ENCODE measurements at places on chromosomes 1 and 21. TPM values are rescaled to one million over a fixed set of nuclear protein-coding genes. Genes with fewer than 3 reads are reported as not detected.

- DNase-seq = peak; percentile 45
Observed at GRCh38 chr1:204102739-204103430, 30.0 kb downstream of the SOX13 start.

DNA sequence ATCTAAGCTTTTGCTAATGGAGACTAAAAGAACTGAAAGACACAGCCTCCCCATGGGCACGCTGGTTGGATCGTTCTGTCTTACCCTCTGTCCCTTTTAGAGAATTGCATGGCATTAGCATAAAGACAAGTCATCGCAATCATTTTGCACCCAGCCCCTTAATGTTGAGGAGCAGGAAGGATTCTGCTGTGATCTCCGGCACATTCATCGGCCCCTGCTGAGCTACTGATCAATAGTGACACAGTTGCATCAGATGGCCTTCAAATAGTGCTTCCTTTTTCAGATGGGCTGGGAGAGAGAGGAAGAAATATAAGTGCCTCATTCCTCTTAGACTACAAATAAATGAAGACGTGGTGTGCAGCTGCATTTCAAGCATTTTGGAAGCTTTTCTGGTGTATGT is 75.4 kb downstream of the NOS1AP start:
- DNase-seq = no peak

GRCh38 chr1:46363121-46363520 is 22.5 kb downstream of the NSUN4 start:
- no peak for DNase-seq

DNA sequence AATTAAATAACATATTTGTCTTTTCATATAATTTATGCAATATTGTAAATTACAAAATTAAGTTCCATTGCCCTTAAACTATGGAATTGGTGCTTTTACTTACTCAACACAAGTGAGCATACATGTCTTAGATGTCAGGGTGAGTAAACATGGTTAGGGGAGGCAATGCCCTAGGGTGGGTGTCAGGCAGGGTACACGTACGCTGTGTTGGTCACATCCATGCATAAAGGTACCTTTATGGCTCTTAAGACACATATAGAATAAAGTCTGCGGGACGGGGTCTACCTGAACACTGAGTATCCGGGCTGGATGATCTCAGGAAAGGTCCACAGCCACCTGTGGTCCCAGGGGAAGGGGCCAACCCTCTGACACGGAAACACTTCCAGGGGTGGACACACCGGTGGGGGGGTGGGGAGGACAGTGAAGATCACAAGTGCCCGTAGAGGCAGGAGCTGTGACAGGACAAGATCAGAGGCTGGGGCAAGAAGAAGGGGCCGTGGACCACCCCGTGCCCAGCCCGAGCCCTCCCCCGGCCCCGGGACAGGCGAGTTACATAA is 720 bp downstream of the LIN9 start:
- peak; percentile 47 for DNase-seq

C1orf141 gene
- not detected for total RNA-seq

AMY1B gene
- not detected for total RNA-seq

GRCh38 chr1:40932006-40932405 is 47.5 kb upstream of the CTPS1 start:
- peak; percentile 54 for DNase-seq

DNA sequence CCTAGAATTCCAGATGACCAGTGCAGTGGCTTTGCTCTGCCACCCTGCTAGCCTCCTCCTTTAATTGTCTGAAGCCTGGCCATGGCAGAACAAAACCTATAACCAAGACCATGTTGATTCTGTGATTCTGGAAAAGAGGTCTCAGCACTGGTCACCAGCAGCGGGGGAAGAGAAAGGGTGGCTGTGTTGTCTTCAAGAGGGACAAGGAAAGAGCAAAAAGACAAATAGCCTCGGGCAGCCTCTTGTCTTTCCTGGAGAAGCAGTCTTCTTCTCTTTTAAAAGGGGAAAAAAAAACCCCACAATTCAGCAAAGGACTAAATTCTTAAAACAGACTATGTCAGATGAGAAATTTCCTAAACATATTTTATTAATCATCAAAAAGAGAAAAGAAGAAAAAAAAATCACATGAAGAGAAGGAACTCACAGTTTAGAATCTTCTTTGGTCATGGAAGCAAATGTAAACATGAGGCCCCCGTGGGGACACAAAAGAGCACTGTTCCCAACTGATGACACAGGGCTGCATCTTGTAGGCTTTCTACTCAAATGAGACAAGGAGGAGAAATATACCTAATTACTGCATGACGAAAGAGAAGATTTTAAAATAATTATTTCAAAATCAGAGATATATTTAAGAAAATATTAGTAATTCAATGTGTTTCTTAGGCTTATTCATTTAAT is 36.3 kb upstream of the RAP1GAP start:
- DNase-seq = no peak

- no peak for DNase-seq
Observed at GRCh38 chr21:14541841-14542490, 4.1 kb downstream of the SAMSN1 start.

SGIP1 gene
- not detected for total RNA-seq

SMCP gene
- not detected for total RNA-seq

GRCh38 chr1:225762002-225762441 is 15.6 kb upstream of the SRP9 start:
- no peak for DNase-seq

DNA sequence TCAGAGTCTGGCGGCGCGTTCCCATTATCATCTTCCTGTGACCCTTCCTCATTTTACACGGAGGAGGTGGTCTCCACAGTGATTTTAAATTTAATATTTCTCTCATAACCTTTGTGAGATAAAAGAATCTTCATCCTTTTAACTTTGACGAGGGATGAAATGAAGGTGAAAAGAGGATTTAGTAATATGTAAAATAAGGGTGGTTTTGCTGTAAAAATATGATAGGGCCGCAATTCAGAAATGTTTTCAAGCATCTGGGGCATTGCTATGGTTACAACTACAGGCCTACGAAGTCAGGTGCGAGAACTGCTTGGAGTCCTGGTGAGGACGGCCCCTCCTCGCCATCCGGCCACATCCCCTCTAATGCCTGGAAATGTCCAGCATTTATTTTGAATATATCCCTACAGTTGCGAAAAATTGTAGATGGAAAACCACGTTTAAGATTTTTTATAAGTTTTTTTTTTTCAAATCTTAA is 422 bp upstream of the RSBN1 start:
- DNase-seq = no peak

SLAMF7 gene
- 8.4 TPM for total RNA-seq

RIMKLA gene
- 1.3 TPM for total RNA-seq

DNA sequence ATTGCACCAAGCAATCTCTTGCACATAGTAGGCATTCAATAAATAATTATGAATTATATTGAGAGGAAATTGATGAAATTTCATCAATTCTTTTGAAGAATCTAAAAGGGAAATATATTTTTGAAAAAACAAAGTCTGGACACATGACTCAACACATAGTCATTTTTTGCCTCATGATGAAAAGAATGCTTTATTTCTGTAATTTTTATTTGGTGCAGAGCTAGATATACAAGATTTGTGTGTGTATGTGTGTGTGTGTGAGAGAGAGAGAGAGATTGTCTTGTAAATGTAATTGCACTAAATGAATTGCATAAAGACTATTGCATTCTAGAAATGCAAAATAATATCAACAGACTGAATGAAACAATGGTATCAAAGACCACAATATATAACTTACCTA is 206.2 kb upstream of the C1orf87 start:
- no peak for DNase-seq

DNA sequence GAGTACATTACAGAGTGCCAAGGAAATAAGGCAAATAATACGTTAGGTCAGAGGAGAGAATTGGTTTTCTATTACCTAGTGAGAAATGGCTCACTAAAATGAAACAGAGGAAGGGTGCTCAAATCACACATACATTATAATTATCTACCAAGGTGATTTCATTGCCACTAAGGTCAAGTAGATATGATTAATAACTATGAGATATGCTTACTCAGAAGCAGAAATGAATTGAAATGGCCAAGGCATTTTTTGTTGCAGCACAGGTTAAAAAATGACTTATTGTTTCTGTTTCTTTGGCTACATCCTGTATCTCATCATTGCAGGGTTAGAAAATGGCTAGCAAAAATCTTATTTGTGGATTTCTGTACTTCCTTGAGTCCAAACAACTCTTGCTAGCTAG is 154.5 kb upstream of the GORAB start:
- DNase-seq = no peak

ELF3 gene
- 907 TPM for total RNA-seq

ARTN gene
- 0.39 TPM for total RNA-seq

PIGR gene
- total RNA-seq = 367 TPM

- DNase-seq = no peak
Observed at GRCh38 chr21:25462517-25462971, 144.7 kb downstream of the MRPL39 start.

PROX1 gene
- 0.29 TPM for total RNA-seq

LGR6 gene
- total RNA-seq = not detected

GRCh38 chr1:232422098-232422497 is 207.8 kb downstream of the SIPA1L2 start:
- no peak for DNase-seq

GRCh38 chr1:77220687-77221463 is 1.6 kb upstream of the PIGK start:
- DNase-seq = no peak

GRCh38 chr1:30715216-30715615 is 8.2 kb downstream of the MATN1 start:
- DNase-seq = peak; percentile 29

- no peak for DNase-seq
Observed at GRCh38 chr1:17423781-17424245, 15.7 kb downstream of the RCC2 start.

GRCh38 chr1:28199328-28200233 is 23.1 kb upstream of the PTAFR start:
- no peak for DNase-seq

- DNase-seq = peak; percentile 76
Observed at GRCh38 chr1:37556712-37557196, at the start of gene DNALI1. Gene DNALI1, plus strand, starts transcription at chr1:37556940. Its CDS starts 55 bp downstream, at chr1:37556995.

DNA sequence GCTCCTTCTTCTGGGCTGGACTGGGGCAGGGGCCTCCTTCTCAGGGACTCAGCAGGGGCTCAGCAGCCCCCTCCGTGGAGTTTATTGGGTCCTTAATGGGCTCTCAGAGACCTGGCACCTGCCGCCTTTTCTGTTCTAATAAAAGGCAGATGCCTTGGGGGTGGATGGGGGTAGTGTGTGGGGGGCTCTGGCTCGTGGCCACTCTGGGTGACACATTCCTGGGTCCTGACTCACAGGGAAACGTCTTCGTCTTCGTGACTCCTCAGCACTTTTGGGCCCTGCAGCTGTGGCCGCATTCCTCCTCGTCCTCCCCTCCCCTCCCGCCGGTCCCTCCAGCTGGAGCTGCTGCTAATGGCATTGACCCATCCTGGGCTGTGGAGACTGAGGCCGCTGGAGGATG is 107.8 kb upstream of the WNT4 start:
- no peak for DNase-seq

- DNase-seq = peak; percentile 4
Observed at GRCh38 chr1:23424293-23425192, at the start of gene TCEA3. Gene TCEA3, minus strand, starts transcription at chr1:23424748. Its CDS starts 115 bp downstream, at chr1:23424633.

DNA sequence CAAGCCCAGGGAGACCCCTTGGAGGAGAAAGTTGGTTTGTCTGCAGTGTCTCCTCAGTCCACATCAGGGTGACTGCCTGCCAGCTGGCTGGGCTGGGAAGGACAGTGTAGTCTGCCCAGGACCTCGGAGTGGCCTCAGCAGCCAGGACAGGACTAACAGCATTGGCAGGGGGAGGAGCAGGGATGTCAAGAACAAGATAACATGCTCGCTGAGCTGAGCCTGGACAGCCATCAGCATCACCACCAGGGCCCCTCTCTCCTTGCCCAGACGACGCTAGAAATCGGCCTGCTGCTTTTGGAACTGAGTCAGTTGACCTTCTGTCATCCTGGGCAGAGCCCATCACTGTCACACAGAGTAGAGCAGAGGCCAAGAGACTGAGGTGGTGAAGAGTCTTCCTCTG is 83.6 kb upstream of the CNTN2 start:
- no peak for DNase-seq

GRCh38 chr1:99677416-99677815 is 31.5 kb downstream of the PALMD start:
- DNase-seq = no peak

GRCh38 chr1:166814611-166815010 is 24.7 kb upstream of the POGK start:
- DNase-seq = no peak

- no peak for DNase-seq
Observed at GRCh38 chr1:8063298-8064036, 37.4 kb upstream of the ERRFI1 start.

DNA sequence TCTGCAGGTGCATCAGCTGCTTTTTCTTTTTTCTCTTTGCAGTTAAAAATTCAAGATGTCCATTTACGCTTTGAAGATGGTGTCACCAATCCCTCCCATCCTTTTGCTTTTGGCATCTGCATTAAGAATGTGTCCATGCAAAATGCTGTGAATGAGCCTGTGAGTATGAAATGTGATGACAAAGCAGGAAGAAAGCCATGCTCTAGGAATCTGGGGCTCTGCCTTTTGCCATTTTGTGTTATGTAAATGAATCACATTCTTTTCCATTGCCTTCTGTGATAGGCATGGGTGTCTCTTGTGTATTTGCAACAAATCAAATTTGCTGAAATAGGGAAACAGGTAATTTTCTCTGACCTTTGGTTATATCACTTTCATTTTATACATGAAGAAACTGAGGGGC is 19.4 kb downstream of the VPS13D start:
- no peak for DNase-seq

- no peak for DNase-seq
Observed at GRCh38 chr1:200364831-200365230, 45.0 kb downstream of the ZNF281 start.

Measured in Calu3 (cell line).